Inflammatory macrophage (primary cell): ENCODE measurements at places on chromosomes 4 and X.

DNA sequence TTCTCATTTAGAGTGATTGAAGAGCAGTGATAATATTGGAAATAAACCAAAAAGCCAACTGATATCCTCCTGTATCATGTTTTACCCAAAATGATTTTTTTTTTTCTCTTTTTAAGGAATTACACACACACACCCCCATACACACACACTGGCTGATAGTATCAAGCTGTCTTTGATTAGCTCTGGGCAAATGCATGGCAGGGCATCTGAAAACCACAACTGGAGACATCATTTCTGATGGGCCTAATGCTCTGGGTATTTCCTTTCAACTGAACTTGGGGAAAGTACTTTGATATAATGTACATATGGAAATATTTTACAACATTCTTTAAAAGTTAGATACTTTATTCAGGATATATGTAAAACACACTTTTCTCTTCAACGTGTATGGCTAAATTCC, 14.2 kb upstream of the OSTC start:
- DNase-seq = no peak

GRCh38 chr4:39528061-39528465, 824 bp upstream of the UGDH start:
- DNase-seq = peak; percentile 95

DNA sequence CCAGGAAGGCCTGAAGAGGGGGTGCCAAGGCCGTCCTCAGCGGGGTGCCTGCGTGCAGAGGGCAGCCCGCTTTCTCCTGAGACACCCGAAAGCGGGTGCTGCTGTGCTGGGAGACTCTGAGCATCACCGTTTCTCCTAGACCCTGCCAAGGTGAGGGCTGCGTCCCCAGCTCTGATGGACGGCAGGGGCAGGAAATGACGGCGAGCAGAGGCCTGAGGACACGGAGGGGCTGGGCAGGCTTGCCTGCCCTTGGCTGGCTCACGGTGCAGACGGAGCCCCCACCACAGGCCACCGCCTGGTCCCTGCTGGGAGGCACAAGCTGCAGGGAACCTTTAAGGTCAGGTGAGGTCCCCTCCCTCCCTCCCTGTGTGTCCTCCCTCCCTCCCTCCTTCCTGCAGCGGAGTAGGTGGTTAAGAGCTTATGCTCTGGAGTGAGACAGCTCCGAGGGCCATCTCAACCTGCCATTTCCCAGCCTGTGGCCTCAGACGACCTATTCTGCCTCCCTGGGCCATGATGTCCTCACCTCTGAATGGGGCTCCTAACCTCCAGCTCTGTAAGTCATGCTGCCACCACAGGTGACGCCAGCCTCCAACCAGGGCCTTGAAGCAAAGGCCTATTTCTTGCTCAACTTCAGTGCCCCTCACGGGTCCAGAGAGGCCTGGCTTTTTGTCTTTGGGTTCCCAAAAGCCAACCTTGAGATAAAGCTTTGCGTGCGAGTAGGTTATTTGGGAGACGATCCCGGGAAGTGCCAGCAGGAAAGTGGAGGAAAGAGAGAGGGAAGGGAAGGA, 54.2 kb upstream of the GRPEL1 start:
- no peak for DNase-seq

DNA sequence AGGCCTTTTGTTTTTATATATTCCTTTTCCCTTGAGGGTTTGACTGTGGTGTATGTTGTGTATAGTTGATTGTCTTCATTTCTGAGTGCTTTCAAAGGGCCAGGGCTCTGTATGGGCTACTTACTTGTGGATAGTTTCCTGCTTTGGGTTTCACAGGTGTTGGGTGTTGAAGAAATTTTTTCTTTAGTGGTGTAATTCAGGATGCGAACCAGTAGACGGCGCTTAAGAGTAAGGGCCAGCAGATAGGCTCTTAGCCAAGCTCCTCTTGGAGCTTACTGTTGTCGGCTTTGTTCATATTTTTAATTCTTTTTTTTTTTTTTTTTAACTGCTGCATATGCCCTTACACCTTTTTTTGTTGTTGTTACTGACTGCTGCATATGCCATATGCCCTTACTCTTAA, 276.3 kb upstream of the GALNT7 start:
- DNase-seq = no peak

- no peak for DNase-seq
These were observed 464 bp downstream of the RASGEF1B start for GRCh38 chr4:81471298-81471587.

GRCh38 chr4:45408996-45409395, 682.6 kb upstream of the GNPDA2 start:
- no peak for DNase-seq

GRCh38 chr4:107743532-107743931, 23.5 kb upstream of the PAPSS1 start:
- no peak for DNase-seq

- DNase-seq = peak; percentile 66
These were observed 15.8 kb downstream of the ZCCHC12 start for GRCh38 chrX:118839334-118839958.

DNA sequence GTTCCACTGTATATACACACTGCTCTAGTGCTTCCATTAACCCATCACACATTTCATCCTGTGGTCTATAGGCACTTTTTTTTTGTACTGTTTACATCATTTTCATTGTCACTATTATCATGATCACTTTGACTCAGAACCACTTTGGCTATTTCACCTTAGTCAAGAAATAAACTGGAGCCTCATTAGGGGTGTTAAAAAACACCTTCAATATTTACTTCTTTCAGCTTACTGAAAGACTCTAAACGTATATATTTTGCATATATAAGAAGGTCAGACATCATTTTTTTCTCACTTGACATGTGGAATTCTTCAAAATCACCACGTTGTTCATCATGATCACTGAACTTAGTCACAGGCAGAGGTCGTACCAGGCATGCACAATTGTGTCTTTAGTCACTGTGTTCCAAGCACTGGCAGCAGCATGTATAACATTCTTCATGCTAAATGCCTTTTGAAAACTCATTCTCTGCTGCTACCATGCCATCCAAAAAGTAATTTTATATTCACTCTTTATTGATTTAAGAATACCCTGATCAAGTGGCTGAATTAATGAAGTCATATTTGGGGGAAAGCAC, 229.2 kb upstream of the ARSJ start:
- no peak for DNase-seq

DNA sequence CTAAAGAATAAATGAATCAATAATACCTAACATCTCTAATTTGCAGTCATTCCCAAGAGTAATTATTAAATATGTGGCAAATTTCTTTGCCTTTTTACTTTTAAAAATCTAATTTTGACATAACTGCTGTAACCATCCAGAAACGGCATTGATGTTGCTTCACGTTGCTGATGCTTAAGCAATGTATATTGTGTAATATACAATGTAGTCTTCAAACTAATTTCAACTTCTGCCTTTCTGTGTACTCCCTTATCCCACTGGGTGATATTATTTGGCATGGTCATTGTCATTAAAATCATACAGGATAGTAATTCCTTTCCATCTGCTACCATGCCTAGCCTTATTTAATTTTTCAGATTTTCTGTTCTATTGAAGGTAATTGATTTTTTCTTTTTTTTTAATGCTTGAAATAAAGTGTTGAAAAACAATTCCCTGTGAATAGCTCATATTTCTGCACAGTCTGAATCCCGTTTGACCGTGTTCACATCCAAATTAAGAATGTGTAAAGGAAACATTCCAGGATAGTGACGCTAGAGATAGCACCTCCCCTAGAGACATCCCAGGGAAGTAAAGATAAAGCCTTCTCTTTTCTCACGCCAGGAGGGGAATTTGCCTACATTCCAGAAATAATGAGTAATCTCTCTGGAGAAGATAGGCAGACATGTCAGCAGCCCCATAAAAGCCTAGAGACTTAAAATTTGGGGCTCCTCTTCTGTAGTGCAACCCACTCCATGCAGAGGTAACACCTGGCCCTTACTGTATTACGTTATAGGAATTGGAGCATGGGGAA, 8.6 kb downstream of the FAM200B start:
- DNase-seq = peak; percentile 70

GRCh38 chr4:16896881-16897750, 1.3 kb downstream of the LDB2 start:
- DNase-seq = no peak

DNA sequence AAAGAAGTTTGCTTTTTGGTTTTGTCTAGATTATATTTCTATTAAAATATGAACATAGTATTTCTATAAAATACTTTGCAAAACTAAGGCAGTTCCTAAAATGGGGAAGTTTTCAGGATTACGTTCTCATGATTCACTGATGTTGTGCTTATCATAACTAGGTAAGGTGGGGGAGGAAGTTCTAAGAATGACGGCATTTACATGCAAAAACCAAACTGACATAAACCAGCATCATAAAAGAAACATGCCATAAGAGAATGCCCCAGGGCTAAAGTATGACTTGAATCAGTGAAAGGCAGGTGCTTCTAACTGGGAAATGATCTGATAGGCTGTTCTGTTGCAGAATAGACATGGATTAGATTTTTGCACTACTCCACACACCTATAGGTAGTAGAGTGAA, 204.7 kb upstream of the JADE1 start:
- DNase-seq = no peak

DNA sequence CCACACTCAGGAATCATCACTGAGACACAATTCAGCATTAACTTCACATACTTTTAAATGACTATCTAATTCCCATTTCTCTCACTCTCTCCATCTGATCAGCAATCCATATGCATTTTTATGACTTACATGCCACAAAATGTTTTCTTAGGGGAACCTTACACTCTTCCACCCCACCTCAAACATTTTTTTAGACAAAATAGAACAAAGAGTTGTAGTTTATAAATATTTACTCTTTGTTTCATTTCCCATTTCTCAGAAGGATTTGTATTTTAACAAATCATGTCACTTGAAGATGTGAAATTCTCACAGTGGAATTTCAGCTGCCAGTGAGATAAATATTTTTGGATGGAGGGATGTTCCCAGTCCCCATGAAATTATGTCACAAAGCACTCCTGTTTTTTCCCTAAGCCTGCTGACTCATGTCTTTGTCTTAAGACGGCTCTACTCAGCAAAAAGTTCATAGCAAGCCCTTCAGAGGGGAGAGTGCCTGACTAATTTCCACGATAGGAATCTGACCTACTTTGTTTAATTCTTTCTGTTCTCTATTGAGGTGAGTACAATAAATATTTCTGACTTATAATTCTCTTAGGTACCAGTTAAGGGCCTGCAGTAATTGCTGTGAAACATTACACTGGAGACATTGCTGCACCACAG, 257.7 kb downstream of the THOC2 start:
- no peak for DNase-seq

DNA sequence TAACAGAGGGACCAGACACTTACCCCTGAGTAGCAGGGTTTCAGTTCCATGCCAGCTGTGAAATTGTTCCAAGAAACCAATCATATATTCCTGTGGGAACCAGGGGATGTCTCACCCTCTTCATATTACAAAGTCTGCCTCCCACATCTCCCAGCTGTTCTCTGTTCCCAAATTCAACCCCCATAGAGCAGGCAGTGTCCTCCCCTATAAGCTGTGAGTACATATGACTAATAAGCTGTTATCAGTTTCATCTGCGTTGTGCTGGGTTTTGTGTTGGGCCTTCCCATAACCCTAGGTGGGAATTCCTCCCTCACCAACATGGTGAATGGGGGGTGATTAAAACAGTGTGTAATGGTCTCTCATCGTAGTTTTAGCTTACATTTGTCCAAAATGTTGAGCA, 41.0 kb downstream of the CEP44 start:
- no peak for DNase-seq

DNA sequence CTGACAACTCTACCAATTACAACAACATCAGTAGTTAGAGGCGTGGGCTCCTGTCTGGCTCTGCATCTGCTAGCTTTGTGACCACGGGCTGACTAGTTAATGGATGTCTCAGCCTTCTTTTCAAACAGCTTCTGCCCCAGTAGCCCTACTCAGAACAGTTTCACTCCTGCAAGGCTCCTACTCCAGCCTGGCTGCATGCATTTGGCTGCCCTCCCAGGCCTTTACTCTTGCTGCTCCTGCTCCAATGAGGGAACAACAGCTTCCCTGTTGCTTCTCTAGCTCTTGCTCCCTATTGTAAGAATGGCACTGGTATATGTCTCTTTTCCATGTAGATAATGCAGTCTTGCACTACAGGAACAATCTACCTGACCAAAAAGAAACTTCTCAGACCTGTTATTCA, 93.3 kb downstream of the TTC29 start:
- no peak for DNase-seq

- DNase-seq = no peak
These were observed 98.0 kb upstream of the SORBS2 start for GRCh38 chr4:185909972-185910371.

DNA sequence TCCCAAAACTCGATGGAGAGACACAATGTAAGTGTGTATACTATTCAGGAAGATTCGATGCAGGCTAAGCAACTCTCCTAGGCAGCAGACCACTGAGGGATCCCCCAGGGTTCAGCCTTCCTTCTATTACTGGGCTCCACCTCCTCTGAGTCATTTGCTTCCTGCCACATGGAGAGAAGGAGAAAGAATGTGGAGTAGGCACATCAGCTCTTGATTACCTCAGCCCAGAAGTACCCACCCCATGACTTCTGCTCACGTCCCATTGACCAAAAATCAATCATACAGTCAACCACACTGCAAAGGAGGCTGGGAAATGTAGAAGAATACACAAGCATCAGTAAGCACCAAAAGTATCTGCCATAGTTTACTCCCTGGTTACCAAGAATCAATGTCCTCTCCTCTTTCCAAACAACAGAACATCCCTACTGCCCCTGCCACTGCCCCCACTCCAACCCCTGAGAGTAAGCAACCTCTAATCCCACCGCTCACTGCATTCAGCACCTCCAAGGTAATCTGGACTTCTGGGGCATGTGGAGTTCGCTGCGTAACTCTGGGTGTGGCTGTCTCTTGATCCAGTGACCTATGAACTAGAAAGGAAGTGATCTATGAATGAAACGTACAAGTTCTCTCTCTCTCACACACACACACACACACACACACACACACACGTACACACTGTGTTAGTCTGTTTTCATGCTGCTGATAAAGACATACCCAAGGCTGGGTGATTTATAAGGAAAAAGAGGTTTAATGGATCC, 91.2 kb upstream of the C1QTNF7 start:
- no peak for DNase-seq

DNA sequence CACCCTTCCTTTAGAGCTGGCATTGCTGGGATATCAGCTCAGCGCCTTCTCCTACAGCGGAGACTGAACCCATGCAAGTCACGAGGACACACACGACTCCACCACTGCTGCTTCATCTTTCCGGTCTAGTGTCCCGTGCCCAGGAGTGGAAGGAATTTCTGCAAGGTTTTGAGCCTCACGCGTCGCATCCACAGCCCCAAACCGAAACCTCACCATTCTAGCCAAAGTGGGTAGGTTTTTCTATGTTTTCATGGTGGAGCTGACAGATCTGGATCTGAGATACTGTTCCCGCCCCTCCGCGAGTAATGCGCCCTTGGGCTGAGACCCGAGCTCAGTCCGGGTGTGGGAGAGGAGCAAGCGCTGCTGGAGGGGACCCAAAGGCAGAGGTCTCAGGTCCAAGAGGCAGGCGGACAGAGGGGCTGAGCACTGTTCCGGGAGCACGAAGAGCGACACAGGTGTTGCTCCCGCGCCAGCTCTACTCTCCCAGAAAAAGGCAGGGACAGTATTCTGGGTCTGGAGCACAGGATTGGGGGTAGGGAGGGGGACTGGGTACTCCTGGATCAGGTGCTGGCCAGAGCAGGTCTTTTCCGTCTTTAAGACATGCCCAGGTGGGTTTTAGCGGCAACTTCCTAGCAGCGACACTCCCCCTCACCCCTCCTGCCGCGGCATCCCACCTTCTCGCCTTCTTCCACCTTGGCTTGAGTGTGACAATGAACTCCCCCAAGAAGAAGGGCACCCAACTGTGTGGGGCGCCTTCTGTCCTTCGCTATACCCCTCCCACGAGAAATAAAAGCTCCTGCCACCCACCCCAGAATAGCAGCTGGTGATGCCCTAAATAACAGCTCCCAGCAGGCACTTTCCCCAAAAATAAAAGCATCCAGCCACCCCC, 1.8 kb downstream of the EPHA5 start:
- no peak for DNase-seq

GRCh38 chr4:85741921-85742591, 267.1 kb downstream of the ARHGAP24 start:
- no peak for DNase-seq
